ENCODE measurements at places on chromosomes 2 and 18. TPM values are rescaled to one million over a fixed set of nuclear protein-coding genes. Genes with fewer than 3 reads are reported as not detected.

GRCh38 chr18:57898506-57899124 lies 95.5 kb upstream of the ATP8B1 start:
- DNase-seq, result no peak

FAM124B gene
- total RNA-seq, result 50.3 TPM

COX5B gene
- 376 TPM for total RNA-seq

DNA sequence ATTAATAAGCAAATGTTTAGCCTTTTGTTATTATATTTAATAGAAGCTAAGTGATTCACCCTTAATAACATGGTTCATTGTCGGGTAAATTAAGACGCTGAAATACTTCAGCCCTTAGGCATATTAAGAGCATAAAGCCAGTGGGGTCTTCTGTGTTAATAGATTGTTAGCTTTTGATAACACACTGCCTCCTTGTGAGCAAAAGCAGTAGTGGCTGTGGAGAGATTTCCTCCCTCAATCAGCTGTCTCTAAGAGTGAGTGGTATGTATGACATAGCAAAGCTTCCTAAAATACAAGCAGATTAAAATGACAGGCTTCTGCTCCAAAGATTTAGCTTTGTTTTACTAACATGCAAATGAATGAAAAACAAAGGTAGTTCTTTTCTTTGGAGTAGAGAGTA lies 143.7 kb upstream of the SYT4 start:
- no peak for DNase-seq

GRCh38 chr2:69456950-69457445 lies 19.8 kb upstream of the NFU1 start:
- DNase-seq, result no peak

GDF7 gene
- total RNA-seq, result 9.5 TPM

MARCHF4 gene
- total RNA-seq, result 29.5 TPM

DUSP2 gene
- 0.10 TPM for total RNA-seq

ZSWIM2 gene
- not detected for total RNA-seq
